Stimulated activated CD8-positive, alpha-beta memory T cell treated with anti-CD3 and anti-CD28 coated beads, Interleukin-7, amount 100 ng/mL, for 24 hours (primary cell): ENCODE measurements at places on chromosomes 16 and 17.

- no peak for DNase-seq
Measured at GRCh38 chr16:301950-302349, 19.0 kb downstream of the PDIA2 start.

DNA sequence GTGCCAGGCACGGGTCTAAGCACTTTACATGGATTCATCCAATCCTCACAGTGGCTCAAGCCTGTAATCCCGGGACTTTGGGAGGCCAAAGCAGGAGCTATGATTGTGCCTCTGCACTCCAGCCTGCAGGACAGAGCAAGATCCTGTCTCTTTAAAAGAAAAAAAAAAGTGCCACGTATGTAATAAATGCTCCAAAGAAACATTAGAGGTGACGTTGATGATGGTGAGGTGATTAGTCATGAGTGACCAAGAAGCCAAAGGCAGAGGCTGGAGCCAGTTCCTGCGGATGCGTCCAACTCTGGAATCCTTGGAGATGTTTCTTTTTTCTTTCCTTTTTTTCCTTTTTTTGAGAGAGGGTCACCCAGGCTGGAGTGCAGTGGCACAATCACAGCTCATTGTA is 59.4 kb upstream of the SIAH1 start:
- DNase-seq: no peak

DNA sequence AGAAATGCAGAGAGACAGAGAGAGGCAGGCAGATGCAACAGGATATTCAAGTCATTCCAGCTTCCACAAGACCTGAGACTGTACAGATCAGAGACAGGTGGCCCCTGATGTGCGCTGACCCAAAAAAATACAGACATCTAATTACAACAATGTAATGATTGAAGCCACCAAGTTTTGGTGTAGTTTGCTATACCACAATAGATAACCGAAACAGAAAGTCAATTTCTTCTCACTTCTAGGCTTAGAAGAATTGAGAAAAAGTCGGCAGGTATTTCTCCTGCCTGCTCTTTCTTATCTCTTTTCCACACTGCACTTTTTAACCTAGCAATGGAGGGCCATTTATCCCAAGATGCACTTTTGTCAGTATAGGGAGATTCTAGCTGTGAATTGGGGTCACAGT is 949.2 kb downstream of the CDH11 start:
- DNase-seq: no peak

GRCh38 chr16:19771796-19772195 is 53.7 kb downstream of the IQCK start:
- no peak for DNase-seq

GRCh38 chr17:59387351-59388068 is 56.1 kb downstream of the YPEL2 start:
- DNase-seq: no peak
